CD4-positive, alpha-beta T cell treated with Interleukin-1 beta for 1 hour (primary cell): ENCODE measurements at places on chromosomes 3 and 15.

DNA sequence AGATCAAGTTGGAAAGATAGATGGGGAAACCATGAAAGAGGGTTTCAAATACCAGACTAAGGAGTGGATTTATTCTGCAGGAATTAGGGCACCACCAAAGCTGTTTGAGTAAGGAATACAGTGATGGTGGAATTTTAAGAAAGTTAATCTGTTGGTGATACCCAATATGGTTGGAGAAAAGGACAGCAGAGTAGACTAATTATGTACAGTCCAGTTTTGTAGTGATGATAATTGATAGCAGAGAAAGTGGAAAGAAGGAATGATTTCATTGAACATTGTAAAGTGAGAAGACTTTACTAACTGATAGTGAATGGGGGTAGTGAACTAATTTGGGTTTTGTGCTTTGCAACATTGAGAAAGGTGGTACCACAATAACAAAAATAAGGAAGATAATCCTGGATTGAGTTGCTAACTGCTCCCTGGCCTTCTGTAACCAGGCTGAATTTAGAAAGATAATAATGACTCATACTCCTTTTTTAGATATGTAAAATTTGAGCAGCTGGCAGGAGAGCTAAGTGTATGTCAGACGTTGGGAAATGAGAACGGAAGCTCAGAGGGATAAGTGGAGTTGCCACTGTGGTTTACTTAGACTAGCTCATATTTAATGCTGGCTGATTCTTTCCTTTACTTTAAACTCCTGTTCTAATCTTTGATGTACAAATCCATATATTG is 16.9 kb downstream of the TCAIM start:
- no peak for DNase-seq

GRCh38 chr3:37326801-37327200 is 152.4 kb upstream of the LRRFIP2 start:
- DNase-seq, result no peak

DNA sequence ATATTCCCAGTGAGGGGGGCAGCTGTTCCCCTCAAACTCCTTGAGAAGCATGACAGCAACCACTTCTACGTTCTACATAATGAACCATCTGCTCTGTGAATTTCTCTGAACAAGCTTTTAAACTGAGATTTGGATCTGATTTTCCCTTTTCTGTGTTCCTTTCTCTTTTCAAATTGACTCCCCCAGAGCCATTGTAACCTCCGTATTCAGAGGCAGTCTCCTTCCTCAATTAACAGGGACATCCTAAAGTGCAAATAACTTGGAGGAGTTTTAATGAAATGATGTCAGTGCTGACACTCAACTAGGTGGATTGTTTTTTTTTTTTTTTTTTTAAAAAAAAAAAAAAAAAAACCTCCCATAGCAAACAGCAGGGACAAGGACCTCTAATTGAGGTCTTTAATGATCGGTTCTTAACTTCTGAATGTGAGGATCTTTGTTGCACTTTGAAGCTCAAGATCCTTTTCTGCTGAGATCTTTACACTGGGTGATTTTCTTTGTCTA is 48.8 kb downstream of the ADAMTS9 start:
- DNase-seq, result no peak

DNA sequence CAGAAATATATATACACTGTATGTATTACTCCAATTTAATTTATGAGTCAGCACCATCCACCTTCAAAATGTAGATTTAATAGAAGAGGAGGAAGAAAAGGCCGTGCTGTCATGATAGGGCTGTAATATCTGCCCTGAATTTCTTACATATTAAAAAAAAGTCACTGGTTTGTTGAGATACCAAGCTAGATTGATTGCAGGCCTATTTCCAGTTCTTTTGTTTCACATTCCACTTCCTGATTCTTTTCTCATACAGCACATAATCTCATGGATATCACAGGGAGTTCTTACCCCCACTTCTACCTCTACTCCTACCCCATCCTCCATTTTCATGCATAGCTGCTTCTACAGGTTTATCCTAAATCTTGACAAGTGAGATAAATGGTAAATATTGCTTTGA is 290.3 kb downstream of the ZBTB20 start:
- DNase-seq, result no peak

DNA sequence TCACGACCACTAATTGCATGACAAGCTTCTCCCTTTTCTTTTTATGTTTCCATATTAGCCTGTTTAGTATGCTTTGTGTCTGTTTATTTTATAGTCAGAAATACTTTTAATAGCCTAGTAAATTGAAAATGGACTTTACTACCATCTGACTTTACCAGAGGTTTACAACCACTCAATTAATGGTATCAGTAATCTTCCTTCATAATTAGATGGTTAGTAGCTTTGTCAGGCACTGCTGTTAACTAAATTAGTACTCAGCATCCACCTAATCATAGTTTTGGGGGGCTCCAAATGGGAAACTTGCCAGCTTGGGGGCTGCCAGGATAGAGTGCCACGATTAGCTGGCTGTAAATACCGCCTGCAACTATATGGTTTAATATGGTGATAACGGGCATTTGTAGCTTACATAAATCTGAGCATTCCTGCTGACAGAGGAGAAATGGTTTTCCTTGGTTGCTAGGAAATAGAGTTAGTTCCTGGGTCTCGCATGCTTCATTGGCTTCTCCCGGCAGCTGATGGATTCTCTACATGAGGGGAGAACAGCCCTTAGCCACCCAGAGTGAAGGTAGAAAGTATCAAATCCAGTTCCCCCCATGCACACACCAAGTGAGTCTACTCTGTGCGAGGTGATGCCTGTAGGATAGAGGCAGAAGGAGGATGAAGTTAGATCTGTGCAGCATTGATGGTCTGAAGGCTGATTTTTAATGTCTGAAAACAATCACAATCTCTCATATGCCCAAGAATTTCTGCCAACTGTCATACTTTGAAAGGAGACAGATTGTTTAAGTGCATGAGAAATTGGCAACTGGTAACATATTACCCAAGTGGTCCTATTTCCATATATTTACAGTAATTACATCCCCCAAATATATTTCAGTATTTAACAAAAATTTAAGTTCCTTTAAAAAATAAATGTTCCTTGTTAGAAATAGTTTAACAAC is 326.6 kb upstream of the PROK2 start:
- no peak for DNase-seq
